ENCODE measurements at places on chromosomes 1 and 21.

DNA sequence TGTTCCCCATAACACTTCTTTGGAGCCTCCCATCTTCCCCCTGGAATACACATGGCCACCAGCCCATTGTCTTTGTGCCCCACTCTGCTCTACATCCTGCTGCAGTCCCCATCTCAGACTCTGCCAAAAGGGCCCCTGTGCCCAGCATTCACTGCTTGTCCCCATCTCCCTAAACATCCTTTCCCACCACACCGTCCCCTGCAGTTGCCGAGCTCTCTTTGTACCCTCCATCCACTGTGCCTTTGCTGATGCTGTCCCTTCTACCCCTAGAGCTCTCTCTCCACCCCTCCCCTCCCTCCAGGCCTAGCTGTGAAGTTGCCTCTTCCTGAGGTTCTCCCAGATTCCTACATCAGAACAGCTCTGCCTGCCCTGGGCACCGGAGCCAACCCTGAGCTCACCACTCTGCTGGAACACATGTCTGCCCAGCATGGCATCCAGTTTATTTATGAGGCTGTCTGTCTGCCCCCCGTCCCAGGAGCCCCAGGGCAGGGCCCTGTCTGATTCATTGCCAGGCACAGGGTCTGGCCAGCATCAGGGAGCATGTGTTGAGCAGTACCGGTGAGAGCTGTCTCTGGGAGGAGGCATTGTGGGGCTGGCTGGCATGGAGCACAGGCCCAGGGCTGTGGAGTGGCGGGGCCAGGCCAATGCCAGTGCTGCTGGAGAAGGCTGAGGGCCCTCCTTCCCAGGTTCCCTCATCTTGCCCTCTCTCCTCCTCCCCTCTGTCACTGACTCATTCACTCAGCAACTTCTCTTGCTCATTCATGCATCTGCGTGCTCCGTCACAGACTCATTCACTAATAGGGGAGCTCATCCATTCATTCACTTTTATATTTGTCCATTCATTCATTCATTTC lies 28.8 kb downstream of the EDN2 start:
- DNase-seq: no peak

DNA sequence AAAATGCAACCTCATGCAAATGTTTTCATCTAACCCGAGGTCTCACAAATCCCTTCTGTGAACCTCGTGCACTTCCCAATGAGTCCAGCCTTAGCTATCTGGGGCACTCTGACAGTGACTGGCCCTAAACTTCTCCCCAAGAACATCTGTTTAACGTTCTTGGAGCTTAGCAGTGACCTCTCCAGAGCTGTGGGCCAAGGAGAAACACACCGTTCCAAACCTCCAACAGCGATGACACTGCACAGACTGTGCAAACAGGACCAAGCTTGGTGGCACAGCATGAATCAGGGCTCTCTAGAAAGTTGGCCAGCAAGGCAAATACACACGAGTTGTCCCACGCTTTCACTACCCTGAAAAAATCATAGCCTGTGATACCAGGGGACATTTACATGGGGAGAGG lies 15.8 kb downstream of the BEND5 start:
- no peak for DNase-seq

DNA sequence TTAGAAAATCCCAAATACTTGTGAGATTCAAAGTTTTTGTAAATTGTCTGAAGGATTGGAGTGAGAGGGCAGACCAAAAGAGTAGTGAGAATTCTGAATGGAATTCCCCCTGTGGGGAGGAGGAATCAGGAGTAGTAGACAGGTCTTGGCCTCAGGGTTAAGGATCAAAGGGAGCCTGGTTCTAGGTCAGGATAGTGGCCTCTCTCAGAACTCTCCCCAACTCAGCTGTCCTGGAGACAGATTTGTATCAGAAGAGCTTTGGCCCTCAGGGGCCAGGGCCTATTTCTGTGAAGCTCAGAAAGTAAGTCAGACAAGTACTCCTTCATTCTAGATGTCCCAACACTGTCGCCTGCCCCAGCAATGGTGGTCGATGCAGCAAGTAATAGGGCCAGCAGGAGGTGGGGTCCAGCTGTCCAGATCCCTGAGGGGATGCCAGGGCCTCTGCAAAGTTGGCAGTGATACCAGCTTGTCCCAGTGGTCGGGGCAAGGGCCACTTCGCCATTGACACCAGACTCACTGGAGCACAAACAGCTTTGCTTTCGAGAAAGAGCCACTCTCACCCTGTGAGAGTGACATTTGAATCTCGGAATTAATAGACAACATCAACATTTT lies 115.2 kb downstream of the SLC25A24 start:
- DNase-seq: no peak

DNA sequence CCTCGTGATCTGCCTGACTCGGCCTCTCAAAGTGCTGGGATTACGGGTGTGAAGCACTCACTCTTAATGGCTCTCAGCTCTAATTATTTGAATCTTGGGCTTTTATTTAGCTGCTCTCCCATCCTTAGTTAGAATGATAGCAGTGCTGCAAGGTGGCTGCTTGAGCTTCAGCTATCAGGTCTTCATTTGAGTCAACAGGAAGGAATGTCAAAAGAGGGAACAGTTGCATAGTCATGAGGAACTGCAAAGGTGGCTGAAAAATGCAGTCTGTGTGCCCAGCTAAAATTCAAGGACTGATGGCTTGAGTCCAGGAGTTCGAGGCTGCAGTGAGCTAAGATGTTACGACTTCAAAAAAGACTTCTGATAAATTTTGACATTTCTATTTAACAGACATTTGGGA lies 55.6 kb downstream of the UCK2 start:
- no peak for DNase-seq

DNA sequence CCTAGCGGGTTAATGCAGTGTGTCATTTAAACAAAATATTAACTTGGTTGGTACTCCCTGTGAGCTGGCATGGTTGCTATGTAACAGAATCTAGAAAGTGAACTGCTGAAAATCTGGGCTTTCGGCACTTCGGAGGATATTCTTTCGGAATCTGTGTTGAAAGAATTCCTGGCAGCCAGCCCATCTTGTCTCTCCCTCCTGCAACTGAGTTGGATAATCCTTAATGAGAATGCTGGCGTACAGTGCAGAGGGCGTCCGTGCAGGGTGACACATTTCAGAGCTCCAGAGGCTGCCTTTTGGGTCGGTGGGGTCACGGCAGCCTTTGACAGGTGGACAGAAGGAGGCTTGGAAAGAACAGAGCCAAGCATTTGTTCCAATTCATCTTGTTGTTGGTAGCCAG lies 3.7 kb downstream of the KAZN start:
- DNase-seq: no peak

GRCh38 chr1:203682473-203683383 lies 56.1 kb downstream of the ATP2B4 start:
- peak; percentile 39 for DNase-seq

GRCh38 chr1:89610457-89611011 lies 22.4 kb upstream of the LRRC8C start:
- peak; percentile 58 for DNase-seq

- no peak for DNase-seq
These were observed 11.8 kb downstream of the WDTC1 start for GRCh38 chr1:27246194-27246593.

GRCh38 chr1:2555634-2556276 lies 416 bp upstream of the TNFRSF14 start:
- DNase-seq: peak; percentile 51

DNA sequence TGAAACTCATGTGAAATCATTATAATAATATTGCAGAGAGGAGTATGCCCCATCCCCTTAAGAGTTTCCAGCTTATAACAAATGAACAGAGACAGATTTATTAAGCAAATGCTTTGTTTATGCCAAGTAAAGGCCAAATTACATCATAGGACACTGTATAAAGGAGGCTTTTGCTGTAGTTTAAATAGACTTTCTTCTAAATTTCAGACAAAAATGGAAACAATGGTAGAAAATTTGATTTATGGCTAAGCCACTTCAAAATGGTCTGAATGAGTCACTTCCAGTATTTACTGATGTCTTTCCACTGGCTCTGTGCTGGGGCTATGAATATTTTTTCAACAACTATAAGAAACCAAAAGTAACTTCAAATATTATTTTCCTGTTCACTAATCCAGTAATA lies 81.1 kb upstream of the ST6GALNAC5 start:
- no peak for DNase-seq

DNA sequence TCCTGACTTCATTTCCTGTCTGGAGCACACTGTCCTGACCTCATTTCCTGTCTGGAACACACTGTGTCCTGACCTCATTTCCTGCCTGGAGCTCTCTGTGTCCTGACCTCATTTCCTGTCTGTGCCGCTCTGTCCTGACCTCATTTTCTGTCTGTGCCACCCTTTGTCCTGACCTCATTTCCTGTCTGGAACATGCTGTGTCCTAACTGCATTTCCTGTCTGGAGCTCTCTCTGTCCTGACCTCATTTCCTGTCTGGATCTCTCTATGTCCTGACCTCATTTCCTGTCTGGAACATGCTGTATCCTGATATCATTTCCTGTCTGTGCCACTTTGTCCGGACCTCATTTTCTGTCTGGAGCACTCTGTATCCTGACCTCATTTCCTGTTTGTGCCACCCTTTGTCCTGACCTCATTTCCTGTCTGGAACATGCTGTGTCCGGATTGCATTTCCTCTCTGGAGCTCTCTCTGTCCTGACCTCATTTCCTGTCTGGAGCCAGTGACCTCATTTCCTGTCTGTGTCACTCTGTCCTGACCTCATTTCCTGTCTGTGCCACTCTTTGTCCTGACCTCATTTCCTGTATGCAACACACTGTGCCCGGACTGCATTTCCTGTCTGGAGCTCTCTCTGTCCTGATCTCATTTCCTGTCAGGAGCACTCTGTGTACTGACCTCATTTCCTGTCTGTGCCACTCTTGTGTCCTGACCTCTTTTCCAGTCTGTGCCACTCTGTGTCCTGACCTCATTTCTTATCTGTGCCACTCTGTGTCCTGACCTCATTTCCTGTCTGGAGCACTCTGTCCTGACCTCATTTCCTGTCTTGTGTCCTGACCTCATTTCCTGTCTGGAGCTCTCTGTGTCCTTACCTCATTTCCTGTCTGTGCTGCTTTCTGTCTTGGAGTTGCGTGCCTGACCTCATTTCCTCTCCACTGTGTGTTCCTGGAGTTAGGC lies 27.6 kb downstream of the SKI start:
- DNase-seq: peak; percentile 60

DNA sequence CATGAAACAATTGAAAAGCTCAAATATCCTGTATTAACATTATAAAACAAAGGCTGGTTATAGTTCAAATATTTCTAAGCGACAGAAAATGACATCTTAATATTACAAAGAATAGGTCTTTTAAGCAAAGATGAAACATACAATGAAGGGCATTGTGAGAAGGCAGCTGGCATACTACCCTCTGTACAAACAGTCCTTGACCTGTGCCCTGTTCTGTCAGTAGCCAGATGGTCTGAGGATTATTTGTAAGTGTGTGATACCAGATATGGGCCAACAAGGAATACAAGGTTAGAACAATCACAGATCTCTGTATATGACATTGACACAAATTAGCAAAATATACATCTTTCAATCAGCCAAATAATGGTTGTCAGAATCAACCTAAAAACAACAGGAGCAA lies 1350.4 kb downstream of the AMY1C start:
- DNase-seq: no peak

DNA sequence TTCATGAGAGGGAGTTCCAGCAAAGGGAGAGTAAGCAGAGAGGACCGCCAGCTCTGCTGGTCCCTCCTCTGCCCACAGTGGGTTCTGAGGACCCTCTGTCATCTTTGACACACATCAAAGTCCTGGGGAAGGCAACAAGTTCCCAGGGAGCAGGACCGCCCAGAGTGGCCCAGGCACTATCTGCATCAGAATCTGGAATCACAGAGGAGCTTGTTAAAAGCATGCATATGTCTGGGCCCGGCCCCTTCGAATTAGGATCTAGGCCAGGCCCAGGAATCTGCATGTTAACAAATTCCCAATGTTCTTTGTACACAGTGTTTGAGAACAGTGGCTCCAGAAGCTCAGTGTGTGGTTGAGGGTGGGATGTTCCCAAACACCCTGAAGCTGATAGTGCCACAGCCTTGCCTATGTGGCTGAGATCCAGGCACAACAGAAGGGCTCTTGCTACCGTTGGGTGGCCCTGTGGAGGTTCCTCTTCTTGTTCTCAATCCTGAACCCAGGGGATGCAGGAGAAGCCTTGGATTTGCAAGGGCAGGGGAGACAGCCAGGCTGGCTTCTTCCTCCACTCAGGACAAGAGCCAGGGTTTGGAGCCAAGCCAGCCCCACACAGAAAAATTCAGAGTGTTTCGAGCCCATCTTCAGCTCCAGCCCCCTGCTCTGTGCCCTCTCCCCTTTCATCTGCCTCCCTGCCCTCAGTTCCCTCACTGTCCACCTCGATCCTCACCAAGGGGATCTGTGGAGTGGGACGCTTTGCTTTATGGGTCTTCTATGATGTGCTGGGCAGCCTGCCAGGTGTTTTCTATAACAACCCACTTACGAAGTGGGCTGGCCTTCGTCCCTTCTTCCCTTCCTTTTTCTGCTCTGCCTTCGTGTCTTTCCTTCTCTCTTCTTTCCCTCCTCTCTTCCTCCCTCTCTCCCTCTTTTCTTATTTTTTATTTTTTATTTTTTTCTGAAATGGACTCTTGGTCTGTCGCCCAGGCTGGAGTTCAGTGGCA lies 129.0 kb upstream of the TMPRSS2 start:
- DNase-seq: no peak

DNA sequence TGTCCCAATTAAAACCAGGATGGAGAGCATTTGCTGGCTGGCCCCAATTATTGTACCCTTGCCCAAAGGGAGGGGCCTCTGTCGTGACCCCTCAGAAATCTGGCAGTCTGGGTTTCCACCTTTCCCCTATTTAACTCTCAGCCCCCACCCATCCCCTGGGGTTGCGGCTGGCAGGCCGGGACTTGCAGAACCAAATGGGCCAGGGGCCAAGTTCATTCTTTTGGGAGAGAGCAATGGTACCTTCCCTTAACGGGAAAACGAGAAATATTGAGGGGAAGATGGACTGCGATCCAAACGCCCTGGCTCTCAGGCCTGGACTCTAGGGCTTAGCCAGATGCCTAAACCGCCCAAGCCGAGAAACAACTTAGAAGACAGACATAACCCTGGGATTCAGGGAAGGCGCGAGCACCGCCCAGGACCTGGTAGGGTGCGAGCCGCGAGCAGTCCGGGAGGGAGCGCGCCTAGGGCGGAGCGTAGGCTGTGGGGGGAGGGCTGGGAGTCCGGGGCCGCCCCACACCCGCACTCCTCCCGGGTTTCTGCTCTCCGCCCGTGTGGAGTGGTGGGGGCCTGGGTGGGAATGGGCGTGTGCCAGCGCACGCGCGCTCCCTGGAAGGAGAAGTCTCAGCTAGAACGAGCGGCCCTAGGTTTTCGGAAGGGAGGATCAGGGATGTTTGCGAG lies at the start of gene SLC27A3:
TSS of gene SLC27A3 (plus strand) at position 628 of the 678 bp plus-strand sequence. CDS start 91 bp downstream, outside the sequence.
- no peak for DNase-seq

DNA sequence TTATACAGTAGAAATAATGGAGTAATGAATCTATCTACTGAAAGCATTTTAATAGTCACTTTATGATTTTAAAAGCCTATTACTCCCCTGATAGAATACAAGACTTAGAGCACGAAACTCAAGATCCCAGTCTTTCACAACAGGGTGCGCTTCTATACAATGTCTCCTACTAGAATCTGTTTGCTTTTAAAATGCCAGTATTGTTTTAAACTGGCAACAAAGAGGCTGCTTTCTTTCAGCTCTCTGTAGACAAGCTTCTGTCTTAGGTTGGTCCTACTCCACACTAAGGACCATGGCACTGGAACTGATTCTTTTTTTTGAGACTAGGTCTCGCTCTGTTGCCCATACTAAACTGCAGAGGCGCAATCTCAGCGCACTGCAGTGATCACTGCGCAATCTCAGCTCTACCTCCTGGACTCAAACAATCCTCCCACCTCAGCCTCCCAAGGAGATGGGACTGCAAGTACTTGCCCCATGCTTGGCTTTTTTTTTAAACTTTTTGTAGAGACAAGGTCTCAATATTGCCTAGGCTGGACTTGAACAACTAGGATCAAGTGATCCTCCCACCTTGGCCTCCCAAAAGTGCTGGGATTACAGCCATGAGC lies 4.8 kb downstream of the DCAF8 start:
- no peak for DNase-seq
